ENCODE measurements at places on chromosomes 5 and 9. TPM values are rescaled to one million over a fixed set of nuclear protein-coding genes. Genes with fewer than 3 reads are reported as not detected.

RASEF gene
- total RNA-seq = not detected

ANXA1 gene
- 877 TPM for total RNA-seq

SLC25A2 gene
- 0.48 TPM for total RNA-seq

MSH3 gene
- 13.1 TPM for total RNA-seq

LCN1 gene
- total RNA-seq = not detected

PTTG1 gene
- total RNA-seq = 104 TPM

BAAT gene
- not detected for total RNA-seq

IL3 gene
- not detected for total RNA-seq

WNT8A gene
- under 0.01 TPM for total RNA-seq

RAPGEF1 gene
- total RNA-seq = 106 TPM

XPA gene
- 9.5 TPM for total RNA-seq

DAB2 gene
- total RNA-seq = 158 TPM

TTC23L gene
- total RNA-seq = 0.19 TPM

THBS4 gene
- not detected for total RNA-seq

OR2V2 gene
- total RNA-seq = not detected

PHF24 gene
- total RNA-seq = not detected

ZBED3 gene
- total RNA-seq = 7.8 TPM

PCDHB7 gene
- 0.57 TPM for total RNA-seq

RNF38 gene
- 35.3 TPM for total RNA-seq

PPP6C gene
- total RNA-seq = 43.4 TPM

LAMC3 gene
- total RNA-seq = under 0.01 TPM

FOXD4 gene
- 0.19 TPM for total RNA-seq

PLGRKT gene
- total RNA-seq = 17.9 TPM

FBP2 gene
- total RNA-seq = not detected

PNPLA7 gene
- 1.1 TPM for total RNA-seq

ACTBL2 gene
- not detected for total RNA-seq

SPRY4 gene
- total RNA-seq = 30.2 TPM

NAIP gene
- total RNA-seq = 3.4 TPM

GAPT gene
- total RNA-seq = not detected

Measured in vein endothelial cell (primary cell).